Mesothelial cell of epicardium (in vitro differentiated cells): ENCODE measurements at places on chromosomes 7 and 10. TPM values are rescaled to one million over a fixed set of nuclear protein-coding genes. Genes with fewer than 3 reads are reported as not detected.

DNA sequence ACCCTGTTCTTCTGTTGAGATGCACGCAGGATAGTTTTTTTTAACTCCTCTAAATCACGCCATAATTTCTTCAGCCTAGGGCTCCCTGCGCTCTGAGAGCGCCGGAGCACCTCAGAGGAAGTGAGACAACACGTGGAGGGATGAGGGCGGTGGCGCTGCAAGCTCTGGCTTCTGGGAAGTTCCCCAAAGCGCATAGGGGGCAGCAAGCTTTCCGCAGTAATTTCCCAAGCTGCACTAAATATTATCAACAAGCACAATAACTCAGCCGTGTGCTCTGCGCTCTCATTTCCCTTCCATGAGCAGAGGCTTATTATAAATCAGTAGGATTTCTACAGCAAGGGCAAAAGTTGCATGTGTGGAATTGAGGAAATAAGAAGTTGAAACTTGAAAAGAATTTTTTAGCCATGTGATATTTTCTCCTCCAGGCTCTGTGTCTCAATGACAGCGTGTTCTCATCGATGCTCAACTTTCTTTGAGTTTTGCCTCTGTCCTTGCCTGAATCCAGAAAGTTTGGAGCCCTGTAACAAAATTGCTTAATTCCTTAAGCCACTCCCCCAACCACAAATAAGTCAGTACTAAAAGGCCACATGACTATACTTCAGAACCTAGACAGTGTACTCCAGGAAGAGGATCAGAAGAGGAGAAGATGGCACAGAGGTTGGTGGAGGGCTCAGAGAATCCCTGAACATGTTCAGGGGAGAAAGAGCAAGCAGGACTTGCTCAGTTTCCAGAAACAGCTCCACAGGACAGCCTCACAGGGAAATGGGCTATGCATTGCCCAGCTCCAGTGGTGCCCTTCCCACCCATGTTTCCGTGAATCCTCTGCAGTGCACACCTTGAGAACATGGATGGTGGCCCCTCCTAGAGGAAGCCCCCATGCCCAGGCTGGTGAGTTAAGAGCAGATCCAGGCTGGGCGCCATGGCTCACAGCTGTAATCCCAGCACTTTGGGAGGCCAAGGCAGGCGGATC, 221.5 kb upstream of the GHITM start:
- H3K27ac ChIP-seq, result peak overlapping the region; percentile 28
- peaks cover 9% of the 10 kb centered on the region for H3K4me1 ChIP-seq
- no peaks in the 10 kb centered on the region for H3K36me3 ChIP-seq
- no peak overlapping the region for H3K4me3 ChIP-seq
- peak; percentile 59 for DNase-seq

DNA sequence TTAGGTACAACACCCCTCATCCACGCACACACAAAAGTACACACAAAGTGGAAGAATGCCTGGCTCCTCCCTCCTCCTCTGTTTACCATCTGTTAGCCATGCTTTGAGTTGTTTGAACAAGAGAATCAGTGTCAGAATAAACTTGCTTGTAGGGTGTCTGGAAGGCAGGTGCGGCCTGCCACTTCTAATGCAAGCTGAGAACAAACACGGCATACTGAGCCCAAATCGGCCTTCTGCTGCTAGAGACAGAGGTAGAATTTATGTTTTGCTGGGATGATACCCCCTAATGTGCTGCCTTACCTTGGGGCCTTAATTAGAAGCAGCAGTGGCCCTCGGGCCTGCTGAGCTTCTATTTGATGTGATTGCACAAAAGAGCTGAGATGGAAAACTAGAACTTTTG, 24.9 kb upstream of the FAM180A start:
- peaks cover 24% of the 10 kb centered on the region for H3K4me1 ChIP-seq
- H3K4me3 ChIP-seq, result no peak overlapping the region
- no peak for DNase-seq
- peaks cover 6% of the 10 kb centered on the region for H3K36me3 ChIP-seq
- peak overlapping the region; percentile 90 for H3K27ac ChIP-seq

DNA sequence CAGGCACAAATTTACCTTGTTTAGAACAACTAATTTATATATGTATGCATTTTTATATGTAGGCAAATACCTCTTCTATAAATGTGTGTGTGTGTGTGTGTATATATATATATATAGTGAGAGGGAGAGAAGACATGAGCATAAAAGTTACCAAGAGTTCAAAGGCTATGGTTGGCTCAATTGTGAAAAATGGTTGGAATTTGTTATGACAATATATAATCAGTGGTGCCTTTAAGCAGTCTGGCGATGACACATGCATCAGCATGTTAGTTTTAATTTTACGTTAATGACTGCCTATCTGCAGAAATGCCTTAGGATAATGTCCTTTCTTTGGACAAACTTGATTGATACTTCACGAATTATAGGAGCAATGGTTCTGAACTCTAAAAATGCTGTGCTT, 980.8 kb upstream of the LRRTM3 start:
- H3K27me3 ChIP-seq, result peaks cover 5% of the 10 kb centered on the region
- DNase-seq, result no peak
- H3K4me3 ChIP-seq, result no peak overlapping the region

The MOGAT3 gene
- total RNA-seq, result not detected in 3 replicates
